ENCODE measurements at places on chromosomes 6 and 20. TPM values are rescaled to one million over a fixed set of nuclear protein-coding genes. Genes with fewer than 3 reads are reported as not detected.

Gene DDX43
- not detected for total RNA-seq

Gene SAMD5
- 9.2 TPM for total RNA-seq

Gene PRKN
- total RNA-seq, result 5.1 TPM

Gene TRIM39
- total RNA-seq, result 14.8 TPM

Gene NMBR
- not detected for total RNA-seq

Gene TBC1D7
- total RNA-seq, result 21.7 TPM

Gene VNN1
- not detected for total RNA-seq

Gene ELOVL4
- total RNA-seq, result 6.1 TPM

Gene LY6G6D
- total RNA-seq, result not detected

Gene TRAPPC3L
- 0.19 TPM for total RNA-seq

Gene ARFGEF3
- 2.7 TPM for total RNA-seq

Gene ADTRP
- 1.3 TPM for total RNA-seq

Gene RHAG
- not detected for total RNA-seq
